ENCODE measurements at places on chromosomes 4 and X.

GRCh38 chr4:54228056-54228527 lies 1.0 kb upstream of the PDGFRA start:
- DNase-seq, result peak; percentile 72

- no peak for DNase-seq
These were observed 12.9 kb downstream of the PDLIM3 start for GRCh38 chr4:185522451-185522850.

GRCh38 chr4:125985856-125986255 lies 671.1 kb downstream of the FAT4 start:
- no peak for DNase-seq

- no peak for DNase-seq
These were observed 14.4 kb upstream of the ELF2 start for GRCh38 chr4:139191373-139191772.
